Naive thymus-derived CD4-positive, alpha-beta T cell (primary cell): ENCODE measurements at places on chromosomes 7 and 10.

- DNase-seq: no peak
These were observed 321.5 kb upstream of the ZNF32 start for GRCh38 chr10:43970018-43970698.

DNA sequence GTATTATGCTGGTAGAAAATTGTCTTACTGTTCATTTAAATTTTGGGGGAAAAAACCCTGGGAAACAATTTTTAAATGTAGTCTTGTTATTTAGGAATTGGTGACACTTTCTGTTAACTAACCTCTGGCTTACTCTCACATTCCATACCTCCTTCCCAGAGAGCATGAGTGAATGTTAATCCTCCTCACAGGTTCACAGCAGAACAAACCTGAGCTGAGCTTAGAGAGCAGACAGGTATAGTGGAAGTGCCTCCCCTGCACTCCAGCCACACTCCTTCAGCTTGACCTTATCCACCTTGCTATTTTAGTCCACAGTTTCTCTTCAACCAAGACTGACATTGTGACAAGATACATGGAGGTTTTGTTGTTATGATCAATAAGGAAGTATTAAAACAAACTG, 235.9 kb downstream of the FOXP2 start:
- DNase-seq: no peak

GRCh38 chr10:661597-662222, 27.8 kb downstream of the DIP2C start:
- DNase-seq: no peak

GRCh38 chr10:28971764-28972163, 294.4 kb downstream of the BAMBI start:
- DNase-seq: no peak

DNA sequence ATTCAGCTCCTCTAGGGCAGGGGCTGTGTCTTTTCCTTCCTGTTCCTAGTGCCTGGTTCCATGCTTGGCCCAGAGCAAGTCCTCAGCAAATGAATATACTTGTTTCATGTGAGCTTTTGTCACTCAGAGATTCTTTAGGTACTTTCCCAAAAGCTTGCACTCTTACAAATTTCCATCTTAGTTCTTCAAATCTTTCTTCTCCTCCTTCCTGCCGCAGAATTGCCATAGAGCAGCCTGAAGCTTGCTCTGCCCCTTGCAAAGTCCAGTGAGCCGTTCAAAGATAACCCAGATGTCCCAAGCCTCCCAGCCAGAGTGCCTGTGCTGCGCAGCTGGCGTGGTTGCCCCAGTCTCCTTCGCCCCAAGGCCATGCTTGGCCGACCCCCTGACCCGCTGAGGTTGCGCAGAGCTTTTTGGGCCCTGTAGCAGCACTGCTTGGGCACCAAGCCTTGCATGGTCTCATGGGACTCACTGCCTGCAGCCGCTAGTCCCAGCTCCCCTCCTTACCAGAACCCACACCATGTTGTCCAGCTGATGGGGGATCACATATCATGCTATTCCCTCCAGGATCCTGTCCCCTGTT, 20.7 kb downstream of the CHST3 start:
- no peak for DNase-seq

- no peak for DNase-seq
These were observed 20.6 kb upstream of the CDCA7L start for GRCh38 chr7:21966271-21966670.

- DNase-seq: no peak
These were observed 226.2 kb downstream of the COBL start for GRCh38 chr7:51090411-51090810.

DNA sequence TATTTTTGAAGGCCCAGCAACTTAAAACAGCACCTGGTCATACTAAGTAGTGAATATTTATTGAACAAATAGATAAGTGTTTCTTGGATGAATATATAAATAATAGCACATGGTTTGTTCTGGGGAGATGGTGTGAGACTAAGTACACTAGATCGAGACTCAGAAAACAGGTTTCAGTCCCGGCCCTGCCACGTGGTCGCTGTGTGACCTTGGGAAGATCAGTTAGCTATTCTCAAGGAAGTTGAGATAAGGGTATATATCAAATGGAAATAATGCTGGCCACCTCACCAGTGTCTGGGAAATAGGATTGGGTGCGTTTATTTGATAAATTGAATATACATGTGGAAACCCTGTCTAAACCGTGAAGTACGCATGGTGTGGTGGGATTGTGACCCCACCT, 354.6 kb downstream of the SDK1 start:
- no peak for DNase-seq

DNA sequence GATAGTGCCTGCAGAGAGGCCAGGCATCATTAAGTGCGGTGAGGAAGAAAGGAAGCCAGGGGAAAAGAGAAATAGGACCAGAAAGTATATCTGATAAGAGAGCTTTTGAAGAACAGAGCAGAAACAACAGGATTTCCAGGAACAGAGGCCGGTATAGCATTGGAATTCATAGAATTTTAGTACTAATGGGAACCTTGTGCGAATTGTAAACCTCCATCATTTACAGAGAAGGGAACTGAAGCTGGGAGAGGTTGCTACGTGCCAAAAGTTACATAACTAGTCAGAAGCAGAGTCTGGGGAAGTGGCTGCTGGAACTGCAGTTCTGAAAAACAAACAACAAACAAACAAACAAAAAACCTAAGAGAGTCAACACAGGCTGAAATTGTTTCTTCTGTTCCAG, 5.4 kb upstream of the ZMYND11 start:
- DNase-seq: no peak

- no peak for DNase-seq
These were observed 13.7 kb downstream of the UBE3C start for GRCh38 chr7:157152391-157152937.

DNA sequence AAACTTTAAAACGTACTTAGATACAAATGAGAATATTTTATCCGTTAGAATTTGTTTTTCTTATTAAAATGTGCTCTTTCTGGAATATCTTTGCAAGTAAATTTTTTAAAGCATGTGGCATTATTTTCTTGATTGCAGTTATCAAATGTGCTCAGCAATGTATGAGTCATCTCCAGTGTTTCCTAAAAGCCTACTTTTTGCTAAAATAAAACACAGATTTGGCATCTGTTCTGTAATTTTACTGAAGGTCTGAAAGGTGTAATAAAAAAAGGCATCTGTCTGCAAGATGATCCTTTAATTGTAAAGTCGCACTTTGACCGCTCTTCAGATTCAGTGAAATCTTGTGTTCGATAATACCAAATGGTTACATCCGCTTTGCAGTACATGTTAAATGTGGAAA, 3.4 kb downstream of the GNAT3 start:
- DNase-seq: no peak

DNA sequence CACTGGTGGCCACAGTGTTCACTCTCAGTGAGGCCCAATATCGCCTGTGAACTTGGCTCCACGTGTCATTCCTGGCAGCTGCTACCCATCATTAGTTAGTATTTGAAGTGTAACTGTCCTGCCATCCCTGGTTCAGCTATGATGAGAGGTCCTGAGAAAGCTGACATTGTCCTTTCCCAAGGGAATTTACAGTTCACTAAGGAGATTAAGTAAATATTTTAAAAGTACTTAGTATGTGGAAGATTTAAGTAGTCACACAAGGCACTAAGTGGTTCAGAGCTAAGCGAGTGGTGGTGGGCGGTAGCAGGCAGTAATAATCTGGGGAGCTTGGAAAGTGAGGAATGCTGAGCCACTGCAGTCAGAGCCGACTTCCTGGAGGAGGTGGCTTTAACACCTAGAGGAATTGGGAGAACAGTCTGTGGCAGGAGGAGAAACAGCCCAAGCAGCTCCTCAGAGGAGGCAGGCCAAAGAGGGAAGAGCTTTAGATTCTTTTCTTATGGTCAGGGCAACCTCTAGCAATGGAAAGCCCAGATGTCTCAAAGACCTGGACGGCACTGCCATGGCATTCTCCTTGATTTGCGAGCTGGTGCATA, 519.7 kb downstream of the LRMDA start:
- no peak for DNase-seq

DNA sequence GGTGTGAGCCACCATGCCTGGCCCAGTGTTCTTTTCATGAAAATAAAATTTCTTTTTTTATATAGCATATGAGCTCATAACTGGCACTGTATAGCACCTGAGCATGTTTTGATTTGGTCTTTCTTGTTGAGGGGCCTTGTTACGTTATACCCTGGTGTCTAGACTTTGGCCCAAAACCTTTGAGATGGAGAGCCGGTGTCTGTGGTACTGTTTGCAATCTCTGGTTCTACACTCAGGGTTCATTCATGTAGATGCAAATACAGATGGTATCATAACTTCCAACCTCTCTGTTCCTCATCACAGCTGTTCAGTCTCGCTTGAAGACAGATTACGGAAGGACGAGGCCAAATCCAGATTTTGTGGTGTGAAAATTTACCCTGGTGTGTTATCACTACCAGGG, at the start of gene TAS2R5:
TSS of gene TAS2R5 (plus strand) at position 301 of the 400 bp plus-strand sequence. CDS start 145 bp downstream, outside the sequence.
- DNase-seq: no peak

DNA sequence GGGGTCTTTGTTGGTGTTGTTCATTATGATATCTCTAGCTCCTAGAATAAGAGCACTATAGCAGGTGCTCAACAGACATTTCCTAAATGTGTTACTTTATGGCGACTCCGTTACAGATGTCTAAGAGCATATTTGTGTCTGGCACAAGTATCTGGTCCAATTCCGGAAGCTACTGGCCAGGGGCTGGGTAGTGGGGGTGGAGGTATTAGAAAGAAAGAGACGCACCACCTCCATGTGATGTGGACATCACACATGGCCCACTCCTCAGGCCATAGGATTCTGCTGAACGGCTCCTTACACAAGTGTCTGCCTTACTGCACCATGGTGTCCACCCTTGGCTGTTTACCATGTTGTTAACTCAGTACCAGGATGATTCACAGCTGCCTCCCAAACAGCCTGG, 296.8 kb upstream of the MKI67 start:
- no peak for DNase-seq

DNA sequence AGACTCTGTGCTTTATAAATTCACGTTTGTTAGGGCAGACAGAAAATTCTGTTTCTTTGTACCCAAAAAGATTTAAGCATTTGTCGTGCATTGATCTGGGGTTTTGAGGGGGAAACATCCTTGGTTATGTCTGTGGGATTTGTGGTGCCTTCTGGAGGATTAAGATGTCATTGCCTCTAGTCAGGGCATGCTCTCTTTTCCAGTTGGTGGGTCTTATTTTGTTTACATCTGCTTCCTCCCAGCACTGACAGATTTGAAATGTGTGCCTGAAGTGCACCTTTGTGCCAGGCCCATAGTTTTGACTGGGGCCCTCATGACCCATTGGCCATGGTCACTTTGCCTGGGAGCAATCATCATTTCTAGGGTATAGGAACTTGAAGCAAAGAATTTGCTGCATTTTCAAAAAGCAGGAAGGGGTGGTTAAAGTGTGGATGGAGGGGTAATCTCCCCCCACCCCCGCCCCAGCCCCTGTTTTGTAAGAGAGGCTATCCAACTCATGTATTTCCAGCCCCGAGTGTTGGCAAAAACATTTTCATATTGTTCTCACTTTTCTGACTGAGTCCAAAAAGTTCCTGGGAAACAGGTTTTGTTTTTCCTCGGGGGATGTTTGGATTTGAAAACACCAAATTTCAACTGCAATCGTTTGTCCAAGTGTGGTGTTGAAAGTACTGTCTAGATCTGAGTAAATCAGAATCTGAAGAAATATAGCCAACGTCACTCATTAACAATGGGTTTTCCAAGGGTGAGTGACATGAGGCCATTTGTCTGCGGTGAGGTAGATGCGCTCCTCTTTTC, 388.2 kb upstream of the GALNT17 start:
- DNase-seq: no peak

GRCh38 chr7:50397320-50397970, 52.7 kb downstream of the FIGNL1 start:
- DNase-seq: no peak

- DNase-seq: no peak
These were observed 1.5 kb downstream of the MKX start for GRCh38 chr10:27743877-27744801.

DNA sequence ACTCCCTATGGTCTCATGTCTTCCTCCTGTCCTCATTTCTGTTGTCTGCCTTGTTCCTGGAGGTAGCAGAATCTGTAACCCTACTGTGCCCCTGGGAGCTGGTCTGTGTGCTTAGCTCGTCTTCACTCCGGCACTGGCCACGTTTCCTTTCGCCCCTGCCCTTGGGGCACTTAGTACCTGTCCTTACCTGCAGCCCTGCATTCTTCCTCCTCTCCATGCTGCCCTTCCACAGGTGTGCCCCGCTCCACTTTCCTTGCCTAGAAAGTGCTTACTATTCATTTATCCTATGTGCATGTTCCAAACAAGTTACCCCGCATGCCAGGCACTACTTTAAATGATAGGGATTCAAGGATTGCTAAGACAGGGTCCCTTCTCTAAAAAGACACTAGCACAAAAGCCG, 199.9 kb upstream of the ZMIZ1 start:
- no peak for DNase-seq

DNA sequence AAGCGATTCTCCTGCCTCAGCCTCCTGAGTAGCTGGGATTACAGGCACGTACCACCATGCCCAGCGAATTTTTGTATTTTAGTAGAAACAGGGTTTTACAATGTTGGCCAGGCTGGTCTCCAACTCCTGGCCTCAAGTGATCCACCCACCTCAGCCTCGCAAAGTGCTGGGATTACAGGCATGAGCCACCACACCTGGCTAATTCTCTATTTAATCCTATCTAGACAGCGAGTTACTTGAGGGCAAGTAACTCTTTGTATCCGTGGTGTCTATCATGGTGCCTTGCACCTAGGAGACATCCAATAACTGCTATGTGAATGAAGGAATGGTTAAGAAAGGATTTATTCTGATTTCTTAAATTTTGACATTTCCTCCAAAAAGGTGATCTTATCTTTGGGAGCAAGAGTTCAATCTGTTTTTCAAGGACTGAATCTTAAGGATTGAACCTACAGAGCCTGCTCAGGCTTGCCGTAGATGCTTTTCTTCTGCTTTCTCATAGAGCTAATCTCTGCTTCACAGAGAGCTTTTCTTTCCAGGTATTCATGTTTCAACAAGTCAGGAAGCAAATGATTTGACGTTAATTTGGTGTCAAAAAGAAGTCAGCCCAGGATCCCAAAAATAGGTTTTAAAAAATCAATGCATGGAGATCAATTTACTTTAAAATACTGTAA, 101.6 kb downstream of the CUL2 start:
- DNase-seq: no peak

GRCh38 chr7:732094-732541, 5.0 kb upstream of the PRKAR1B start:
- peak; percentile 32 for DNase-seq

- DNase-seq: no peak
These were observed 347 bp upstream of the RRP12 start for GRCh38 chr10:97401455-97401919.

DNA sequence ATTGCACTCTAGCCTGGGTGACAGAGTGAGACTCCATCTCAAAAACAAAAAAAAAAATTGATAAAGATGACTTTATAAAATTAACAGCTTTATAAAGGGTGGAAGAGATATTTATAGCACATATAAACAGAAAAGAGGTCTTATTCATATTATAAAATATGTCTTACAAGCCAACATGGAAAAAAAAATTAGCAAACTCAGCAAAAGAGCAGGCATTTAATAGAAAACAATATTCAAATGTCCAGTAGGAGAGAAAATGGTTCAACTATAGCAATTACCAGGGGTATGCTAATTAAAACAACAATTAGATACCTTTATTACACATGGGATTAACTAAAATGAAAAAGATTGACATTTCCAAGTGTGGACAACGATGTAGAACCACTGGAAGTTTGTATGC, 929.1 kb downstream of the REEP3 start:
- DNase-seq: no peak
